ENCODE measurements at places on chromosomes 3 and 15.

GRCh38 chr15:65423150-65423975, 616 bp upstream of the IGDCC4 start:
- DNase-seq = no peak

GRCh38 chr3:112640930-112641801, at the start of gene CCDC80:
Gene CCDC80, minus strand, starts transcription at chr3:112641143. Its CDS starts 1,238 bp downstream, at chr3:112639905.
- no peak for DNase-seq

GRCh38 chr3:119490153-119490552, 8.2 kb upstream of the TIMMDC1 start:
- no peak for DNase-seq

- DNase-seq = no peak
These were observed at the start of gene WDR49 for GRCh38 chr3:167653760-167654159. Gene WDR49, minus strand, starts transcription at chr3:167653942. Its CDS starts 517 bp downstream, at chr3:167653425.

GRCh38 chr15:74400915-74401757, 32.6 kb downstream of the SEMA7A start:
- peak; percentile 49 for DNase-seq

DNA sequence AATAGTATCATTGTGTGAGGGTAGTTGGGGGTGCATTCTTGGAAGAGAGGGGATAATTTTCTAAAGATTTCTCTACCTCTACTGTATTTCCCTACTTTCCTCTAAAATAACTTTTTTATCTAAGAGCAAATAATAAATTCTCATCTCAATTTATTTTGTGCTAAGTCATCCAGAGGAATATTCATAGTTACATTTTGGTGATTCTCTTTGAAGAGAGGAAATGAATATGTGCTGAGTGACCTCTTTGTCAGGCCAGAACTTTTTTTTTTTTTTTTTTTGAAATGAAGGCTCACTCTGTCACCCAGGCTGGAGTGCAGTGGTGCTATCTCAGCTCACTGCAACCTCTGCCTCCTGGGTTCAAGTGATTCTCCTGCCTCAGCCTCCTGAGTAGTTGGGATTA, 15.1 kb upstream of the CCDC80 start:
- DNase-seq = no peak

GRCh38 chr15:70580286-70580685, 183.1 kb downstream of the UACA start:
- no peak for DNase-seq

DNA sequence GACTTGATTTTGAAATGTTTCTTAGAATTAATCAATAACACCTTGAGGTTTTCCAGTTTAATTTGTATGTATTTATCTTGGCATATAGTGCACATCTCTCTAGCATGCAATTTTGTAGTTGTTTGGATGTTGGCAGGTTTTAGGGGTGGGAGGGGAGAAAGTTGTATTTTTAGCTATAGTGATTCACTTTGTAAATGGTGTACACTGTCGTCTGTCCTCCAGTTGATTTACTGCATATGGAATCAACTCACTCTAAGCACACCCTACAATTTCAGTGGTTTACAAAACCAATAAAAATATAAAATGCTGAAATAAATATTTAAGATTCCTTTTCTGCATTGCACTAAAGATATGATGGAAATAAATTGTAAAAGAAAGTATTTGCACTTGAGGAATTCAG, 199.1 kb downstream of the CDIN1 start:
- DNase-seq = no peak

DNA sequence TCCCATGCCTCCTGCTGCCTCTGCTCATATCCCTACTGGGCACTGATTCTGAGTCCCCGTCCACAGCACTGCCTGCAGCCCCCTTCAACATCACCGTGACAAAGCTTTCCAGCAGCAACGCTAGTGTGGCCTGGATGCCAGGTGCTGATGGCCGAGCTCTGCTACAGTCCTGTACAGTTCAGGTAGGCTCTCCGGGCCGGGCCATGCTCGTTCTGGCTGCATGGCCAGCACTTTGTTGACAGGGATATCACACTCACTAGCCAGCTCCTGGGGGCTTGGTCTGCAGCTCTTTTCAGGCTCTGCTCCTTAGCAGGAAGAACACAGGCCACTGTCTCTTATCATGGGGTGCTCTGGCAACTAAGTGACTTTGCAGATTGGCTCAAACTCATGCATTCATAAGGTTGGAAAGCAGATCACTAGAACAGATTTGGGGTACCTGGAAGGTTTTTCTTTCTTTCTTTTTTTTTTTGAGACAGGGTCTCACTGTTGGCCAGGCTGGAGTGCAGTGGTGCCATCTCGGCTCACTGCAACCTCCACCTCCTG, 6.0 kb downstream of the TYRO3 start:
- no peak for DNase-seq

DNA sequence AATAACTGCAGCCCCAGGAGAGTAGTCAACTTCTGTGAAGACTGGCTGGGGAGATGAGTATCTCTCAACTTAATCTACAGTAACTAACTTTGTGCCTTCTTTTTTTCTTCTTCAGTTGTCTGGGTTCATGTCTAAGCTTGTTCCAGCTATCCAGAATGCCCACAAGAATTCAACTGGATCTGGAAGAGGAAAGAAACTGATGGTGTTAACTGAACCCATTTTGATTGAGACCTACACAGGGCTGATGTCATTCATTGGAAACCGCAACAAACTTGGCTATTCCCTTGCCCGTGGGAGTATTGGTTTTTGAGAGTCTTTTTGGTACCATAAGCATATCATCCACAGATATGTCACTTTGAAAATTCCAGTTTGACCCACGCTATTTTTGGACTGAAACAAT, 148.7 kb downstream of the TPRG1 start:
- DNase-seq = no peak

GRCh38 chr15:26449291-26449690, 323.6 kb downstream of the GABRB3 start:
- no peak for DNase-seq

DNA sequence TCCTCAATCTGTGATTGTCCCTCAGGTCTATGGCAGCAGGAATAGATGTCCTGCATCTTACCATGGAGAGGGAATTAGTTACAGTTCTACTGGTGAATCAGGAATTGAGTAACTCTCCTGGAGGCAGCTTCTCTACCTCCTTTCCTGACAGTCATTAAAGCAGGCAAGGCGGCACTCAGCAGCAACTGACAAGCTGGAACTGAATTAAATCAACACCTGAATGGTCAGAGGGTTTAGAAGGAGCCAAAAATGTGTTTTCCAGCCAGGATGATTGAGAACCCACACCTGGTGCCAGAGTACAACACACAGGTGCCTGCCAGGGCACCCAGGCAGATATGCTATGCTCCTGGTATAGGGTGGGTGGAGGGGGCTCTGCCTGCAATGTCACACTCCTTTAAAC, 43.1 kb upstream of the TIPARP start:
- DNase-seq = no peak

DNA sequence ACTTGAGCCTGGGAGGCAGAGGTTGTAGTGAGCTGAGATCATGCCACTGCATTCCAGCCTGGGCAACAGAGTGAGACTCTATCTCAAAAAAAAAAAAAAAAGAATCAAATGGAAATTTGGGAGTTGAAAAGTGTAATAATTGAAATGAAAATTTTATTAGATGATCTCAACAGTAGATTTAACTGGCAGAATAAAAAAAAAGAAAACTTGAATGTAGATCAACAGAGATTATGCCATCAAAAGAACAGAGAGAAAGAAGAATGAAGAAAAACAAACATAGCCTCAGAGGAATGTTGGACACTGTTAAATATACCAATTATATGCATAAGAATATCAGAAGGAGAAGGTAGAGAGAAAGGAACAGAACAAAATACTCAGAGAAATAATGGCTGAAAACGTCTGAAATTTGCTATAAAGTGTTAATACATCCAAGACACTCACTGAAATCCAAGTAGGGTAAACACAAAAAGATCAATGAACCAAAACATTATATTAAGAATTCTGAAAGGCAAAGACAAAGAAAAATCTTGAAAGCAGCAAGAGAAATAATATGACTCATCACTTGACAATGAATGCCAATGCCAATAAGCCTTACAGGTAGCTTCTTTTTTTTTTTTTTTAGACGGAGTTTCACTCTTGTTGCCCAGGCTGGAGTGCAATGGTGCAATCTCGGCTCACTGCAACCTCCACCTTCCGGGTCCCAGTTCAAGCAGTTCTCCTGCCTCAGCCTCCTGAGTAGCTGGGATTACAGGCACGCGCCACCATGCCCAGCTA, 14.6 kb upstream of the ELP6 start:
- DNase-seq = no peak

- DNase-seq = no peak
These were observed 1.1 kb upstream of the ZBTB38 start for GRCh38 chr3:141367038-141367730.

DNA sequence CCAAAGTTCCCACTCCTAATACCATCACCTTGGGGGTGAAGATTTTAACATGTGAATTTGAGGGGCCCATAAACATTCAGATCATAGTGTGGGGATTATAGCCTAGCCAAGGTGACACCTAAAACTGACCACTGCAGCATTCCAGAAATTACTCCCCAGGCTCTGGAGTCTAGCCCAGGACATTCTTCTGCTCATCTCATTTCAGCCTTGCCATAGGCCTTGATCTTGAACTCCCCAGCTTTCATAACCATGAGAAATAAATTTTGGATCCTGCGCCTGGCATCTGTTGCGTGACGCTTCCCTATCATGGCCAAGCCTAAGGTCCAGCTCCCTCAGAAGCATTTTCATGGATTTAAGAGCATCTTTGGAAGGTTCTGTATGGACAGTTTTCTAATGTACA, 502.9 kb upstream of the THBS1 start:
- DNase-seq = no peak

DNA sequence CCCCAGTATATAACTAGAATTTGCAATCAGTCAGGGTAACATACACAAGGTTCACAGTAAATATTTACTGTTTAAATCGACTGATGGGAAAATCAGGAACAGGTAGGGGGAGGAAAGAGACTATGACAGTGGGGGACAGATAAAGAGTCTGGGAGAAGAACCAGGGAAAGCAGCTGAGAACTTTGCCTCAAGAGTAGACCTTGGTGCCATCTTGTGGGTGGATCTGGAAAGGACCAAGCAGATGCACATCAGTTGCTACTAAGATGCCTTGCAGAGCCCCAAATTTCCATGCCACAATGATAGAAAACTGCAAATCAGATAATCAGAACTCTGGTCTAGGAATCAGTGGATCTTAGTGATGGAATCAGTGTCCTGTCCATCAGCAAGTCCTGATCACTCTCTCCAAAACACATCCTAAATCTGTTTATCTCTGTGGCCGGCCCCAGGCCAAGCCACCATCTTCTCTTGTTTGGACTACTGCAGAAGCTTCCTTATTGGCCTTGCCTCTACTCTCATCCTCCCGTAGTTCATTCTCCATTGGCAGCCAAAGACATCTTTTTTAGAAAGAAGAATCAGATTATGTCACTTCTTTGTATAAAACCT, 62.7 kb downstream of the PDE8A start:
- DNase-seq = peak; percentile 53

- DNase-seq = no peak
These were observed 38.3 kb downstream of the MYH15 start for GRCh38 chr3:108472001-108472591.

- DNase-seq = no peak
These were observed 6.7 kb upstream of the TMPRSS7 start for GRCh38 chr3:112027826-112028225.

GRCh38 chr15:53836618-53837017, 77.2 kb upstream of the WDR72 start:
- no peak for DNase-seq

GRCh38 chr3:59698091-59698490, 648.3 kb upstream of the CFAP20DC start:
- DNase-seq = no peak

DNA sequence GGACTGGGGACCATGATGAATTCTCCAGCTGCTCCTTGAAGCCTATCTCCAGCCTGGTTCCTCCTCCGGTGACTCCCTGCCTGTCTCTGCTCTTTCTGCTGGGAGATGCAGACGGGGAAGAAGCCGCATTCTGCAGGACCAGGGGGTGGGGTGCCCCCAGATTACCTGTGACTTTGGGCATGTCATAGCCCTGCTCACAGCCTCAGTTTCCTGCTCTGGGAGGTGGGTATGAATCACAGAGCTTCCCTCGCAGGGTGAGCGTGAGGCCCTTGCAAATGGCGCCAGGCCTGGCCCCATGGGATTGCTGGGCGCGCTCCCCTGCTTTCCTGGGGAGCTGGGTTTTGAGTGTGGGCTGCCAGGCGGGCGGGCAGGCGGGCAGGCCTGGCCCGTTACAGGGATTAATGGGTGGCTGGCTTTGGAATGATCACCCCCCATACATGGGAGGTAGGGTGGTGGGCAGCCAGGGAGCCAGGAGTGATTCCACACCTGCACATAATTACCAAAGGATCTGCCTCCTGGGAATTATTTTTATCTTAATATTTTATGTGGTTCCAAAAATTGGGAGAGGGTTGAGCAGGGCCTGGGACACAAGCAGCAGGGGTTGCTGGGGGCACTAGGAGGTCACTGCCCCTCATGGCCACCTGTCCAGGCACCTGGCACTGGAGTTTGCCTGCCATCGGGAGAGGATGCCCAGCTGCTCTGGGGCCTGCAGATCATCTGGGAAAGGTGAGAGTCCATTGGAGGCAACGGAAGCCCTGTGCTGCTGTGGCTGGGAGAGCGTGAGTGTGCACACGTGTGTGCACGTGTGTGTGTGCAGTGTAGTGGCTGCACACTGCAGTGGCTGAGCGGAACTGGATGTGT, 106.8 kb downstream of the WNT7A start:
- no peak for DNase-seq

DNA sequence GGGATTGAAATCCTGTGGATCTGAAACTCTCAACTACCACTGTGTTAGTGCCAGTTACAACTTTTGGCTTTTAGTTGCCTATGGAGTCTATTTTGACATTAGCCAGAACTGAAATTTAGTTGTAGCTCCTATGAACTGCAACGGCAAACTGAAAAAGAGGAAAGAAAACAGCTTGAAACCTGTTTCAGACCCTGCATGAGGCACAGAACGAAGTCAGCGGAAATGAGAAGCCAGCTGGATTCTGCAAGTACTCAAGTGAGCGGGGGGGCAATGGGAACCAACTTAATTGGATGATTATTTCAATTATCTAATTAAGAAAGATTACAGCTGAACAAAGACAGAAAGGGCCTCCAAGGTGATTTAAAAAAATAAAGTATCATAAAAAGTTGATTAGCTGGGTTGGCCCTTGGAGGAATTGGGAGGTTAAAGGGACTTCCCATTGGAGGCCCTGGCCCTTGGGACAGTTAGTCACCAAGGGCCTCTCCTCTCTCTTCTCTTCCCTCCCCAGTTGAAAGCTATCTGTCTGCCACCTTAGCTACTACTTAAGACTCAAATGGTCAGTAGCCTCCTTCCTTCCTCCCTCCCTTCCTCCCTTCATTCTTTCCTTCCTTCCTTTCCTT, 352.1 kb downstream of the SHQ1 start:
- DNase-seq = no peak

GRCh38 chr3:170808041-170808440, 62.0 kb downstream of the RPL22L1 start:
- DNase-seq = no peak

DNA sequence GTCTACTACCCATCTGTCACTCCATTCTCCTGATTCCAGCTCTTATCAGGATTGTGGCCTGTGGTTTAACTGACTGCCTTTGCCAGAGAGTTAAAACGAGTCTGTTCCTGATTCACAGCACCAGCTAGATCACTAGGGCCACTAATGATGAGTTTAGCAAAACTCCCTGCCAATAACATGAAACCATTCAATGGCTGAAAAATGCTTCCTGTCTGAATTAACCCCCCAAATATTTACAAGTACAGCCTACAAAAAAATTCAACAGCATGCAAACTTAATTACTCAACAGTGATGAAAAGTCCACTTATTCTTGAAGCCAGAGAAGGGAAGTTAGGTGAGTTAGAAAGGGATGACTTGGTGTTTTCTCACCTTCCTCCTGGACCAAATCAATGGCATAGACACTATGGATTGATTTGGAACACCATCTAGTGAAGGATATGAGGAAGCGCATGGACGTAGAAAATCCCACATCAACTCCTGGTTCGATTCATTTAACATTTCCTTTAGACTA, 141.4 kb downstream of the TGFBR2 start:
- DNase-seq = no peak

GRCh38 chr3:40086890-40087883, 222.3 kb upstream of the EIF1B start:
- DNase-seq = no peak
